ENCODE measurements at places on chromosomes 12 and 14.

GRCh38 chr14:104504172-104504735 is 75.3 kb upstream of the C14orf180 start:
- DNase-seq = no peak

- peak; percentile 34 for DNase-seq
Measured at GRCh38 chr14:64879635-64880220, at the start of gene SPTB. Gene SPTB, minus strand, starts transcription at chr14:64879907. Its CDS starts 56,813 bp downstream, at chr14:64823094.

- no peak for DNase-seq
Measured at GRCh38 chr14:75933712-75934296, 48.0 kb downstream of the TGFB3 start.

DNA sequence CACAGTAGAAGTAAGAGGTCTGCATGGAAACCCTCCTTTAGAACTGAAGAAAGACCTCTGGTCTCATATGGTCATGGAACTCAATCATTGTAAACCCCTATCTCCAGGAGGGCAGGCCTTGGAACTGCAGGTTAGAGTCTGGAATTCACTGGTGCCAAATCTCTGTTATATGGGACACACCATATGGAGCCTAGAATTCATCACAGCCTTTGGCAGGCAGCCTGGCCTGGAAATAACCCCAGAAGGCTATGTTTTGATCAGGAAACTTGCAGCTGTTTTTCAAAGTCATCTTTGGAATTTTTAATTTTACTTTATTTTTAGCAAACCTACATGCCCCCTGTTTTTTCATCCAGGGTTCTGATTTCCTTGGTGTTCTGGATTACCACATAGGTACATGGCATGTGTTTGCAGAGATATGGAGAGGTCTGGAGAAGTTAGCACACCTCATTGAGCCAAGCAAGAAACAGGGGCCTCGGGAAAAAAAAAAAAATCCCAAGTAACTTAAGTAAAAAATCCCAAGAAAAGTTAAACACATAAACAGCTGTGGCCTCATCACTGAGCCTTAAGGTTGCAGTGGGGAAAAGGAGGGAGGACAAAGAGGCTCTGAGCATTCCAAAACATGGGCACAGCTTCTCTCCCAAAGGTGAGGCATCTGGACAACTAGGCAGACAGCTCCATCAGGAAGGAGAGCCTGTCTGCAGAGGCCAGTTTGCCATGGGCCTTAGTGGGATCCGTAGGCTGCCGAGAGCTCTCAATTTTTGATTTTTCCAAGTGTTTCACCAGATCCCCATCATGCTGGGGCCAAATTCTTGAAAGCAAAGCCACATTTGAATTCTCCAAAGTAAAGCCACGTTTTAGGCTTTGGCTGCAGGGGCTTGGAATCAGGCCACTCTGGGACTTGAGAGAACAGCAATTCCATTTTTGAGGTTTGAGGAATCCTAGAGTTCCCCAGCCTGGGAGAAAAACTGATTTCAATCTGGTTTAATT is 339.6 kb upstream of the TBX3 start:
- no peak for DNase-seq

DNA sequence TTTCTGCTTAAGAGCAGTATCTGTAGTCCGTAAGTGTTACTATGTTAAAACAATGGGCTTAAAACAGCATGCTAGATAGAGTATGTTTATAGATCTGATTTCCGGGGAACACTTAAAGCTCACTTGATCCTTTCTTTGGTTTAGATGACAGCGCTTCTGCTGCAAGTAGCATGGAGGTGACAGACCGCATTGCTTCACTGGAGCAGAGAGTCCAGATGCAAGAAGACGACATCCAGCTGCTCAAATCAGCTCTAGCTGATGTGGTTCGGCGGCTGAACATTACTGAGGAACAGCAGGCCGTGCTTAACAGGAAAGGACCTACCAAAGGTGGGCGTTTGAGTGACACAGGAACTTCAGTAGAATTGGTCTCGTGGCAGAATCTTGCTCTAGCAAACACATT is 57.5 kb downstream of the EML1 start:
- DNase-seq = no peak

DNA sequence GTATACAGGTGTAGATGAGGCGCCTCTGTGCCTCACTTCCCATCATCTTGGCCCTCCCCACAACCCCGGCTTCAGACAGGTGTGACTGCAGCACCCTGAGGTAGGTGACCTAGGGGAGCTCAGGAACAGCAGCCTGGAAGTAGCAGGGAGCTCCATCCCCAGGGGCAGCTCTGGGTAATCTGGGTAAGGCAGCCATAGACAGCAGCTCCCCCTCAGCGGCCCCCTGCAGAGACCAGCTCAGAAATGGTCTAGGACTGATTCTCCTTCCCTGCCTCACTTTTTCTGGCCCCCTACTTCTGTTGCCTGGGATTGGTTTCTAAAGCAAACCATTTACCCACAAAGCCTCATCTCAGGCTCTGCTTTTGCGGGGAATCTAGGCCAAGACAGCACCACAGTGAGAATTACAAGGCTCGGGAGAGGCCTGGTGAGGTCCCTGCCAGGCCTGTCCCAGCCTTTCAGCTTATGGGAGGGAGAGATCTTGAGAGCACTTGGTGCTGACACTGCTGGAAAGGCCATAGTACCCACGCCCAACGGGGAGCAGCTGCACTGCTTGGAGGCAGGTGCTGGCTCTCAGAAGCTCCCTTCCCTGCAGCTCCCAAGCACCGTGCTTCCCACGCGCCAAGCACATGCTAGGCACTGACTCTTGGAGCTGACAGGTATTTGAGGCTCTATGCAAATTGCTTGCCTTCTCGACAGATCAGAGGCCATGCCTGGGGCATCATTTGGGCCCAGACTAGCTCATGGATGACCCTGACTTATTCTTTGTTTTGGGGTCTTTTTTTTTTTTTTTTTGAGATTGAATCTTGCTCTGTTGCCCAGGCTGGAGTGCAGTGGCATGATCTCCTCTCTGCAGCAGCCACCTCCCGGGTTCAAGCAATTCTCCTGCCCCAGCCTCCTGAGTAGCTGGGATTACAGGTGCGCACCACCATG is 45.1 kb upstream of the TRAF3 start:
- DNase-seq = no peak

DNA sequence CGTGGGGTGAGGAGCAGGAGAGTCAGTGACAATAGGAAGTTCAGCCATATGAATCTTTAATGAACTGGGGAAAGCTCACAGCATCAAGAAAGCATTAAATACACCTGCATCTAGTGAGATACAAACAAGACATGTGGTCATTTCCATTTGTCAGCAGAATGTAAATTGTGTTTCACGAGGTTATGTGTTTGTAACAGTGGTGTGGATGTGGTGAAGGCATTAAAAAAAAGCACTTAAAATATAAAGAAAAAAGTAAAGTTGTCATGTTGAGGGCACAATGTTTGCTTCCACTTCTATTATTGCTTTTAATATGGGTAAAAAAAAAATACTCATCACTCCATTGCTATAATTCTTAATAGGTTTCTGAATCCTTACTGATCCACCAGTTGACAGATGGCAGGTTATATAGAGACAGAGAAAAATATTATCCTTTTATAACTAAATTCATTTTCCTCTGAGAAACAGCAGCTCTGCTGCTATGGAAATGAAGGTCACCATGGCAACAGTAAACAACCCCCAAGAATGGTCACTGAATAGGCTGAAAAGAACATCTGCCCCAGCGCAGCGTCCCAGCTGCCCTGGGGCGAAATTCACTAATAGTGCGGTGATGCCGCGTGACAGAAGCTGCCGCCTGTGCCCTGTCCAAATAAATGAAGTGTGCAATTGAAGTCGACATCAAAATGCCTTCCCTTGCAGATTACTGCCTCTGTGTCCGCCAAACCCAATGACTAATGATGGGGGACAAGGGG is 226.1 kb downstream of the FOXN3 start:
- no peak for DNase-seq

- DNase-seq = no peak
Measured at GRCh38 chr12:101327546-101327945, 47.6 kb downstream of the UTP20 start.

DNA sequence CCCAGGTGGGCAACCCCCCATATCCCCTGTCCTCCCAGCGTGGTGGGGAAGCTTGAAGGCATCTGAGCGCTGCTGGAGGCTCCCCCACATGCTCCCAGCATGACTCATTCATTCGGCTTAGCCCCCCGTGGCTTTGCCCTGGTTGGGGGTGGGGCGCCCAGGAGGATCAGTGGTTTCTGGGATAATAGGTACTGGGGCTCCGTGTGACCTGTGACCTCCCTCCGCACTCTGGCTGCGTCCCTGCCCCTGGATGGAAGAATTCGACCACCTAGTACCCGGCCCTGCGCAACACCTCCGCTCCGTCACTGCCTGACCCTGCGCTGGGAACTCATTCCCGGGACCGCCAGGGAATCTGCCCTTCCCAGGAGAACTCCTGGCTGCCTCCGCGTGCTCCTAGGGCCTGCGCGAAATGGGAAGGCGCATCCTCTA is 120.1 kb downstream of the AACS start:
- DNase-seq = no peak

GRCh38 chr14:93329965-93330608 is 2.7 kb downstream of the BTBD7 start:
- DNase-seq = no peak

GRCh38 chr12:11666131-11667050 is 16.9 kb downstream of the ETV6 start:
- no peak for DNase-seq

GRCh38 chr12:122830517-122831214 is 4.6 kb upstream of the HIP1R start:
- DNase-seq = no peak

DNA sequence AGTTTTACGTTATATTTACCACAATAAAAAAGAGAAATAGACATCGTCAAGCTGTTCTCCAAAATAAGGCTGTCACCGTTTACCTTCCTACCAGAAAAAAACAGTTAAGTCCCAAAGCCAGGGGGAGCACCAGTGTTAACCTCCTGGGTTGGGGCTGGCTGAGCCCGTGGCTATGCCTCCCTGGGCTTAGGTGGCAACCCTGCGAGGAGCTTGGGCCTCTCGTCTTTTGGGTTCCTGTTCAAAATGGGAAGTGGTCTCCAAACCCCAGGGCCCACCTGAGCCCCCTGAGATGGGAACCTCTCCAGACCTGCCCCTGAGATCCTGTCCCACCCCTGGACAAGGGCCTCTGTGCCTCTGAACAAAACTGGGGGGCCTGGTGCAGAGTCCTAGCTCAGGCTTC is 22.9 kb downstream of the PACS2 start:
- DNase-seq = no peak

DNA sequence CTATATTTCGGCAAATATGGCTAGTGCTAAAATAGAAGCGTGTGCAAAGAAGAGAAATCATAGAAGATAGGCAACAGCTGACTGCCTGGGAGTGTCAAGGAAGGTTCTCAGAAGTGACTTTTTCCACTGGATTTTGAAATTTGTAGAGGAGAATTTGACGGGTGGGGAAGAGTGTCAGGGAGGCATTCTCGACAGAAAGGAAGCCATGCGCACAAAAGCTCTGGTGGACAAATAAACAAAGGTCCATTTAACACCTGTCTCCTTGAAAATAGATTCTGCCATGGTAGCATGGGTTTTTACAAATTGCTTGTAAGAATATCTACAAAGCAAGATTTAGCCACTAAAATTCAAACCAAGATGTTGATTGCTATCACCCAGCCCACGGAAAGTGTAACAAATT is 1081.5 kb downstream of the GALC start:
- no peak for DNase-seq

DNA sequence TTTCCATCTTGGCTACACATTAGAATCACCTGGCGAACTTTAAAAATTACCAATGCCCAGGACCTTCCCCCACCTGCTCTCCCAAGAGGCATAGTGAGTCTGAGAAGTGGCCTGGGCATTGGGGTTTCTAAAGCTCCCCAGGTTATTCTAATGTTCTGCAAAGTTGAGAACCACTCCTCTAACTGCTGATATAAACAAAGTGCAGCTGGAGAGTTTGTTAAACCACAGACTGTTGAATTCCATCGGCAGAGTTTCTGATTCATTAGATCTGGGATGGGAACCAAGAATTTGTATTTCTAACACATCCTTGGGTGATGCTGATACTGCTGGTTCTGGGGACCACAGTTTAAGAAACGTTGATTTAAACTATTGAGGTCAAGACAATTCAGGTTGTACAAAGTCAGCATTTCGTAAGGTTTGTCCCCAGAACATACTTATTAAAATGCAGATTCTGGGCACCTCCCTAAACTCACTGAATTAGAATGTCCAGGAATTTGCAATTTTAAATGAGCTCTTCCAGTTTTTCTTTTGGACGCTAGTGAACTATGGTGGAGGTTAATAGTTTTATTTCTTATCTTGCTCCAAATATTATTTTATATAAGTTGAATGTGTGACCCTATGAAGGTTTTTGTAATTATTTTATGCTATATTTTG is 309.1 kb downstream of the NRXN3 start:
- no peak for DNase-seq

- DNase-seq = no peak
Measured at GRCh38 chr12:69068448-69068847, 135.5 kb upstream of the CPM start.

DNA sequence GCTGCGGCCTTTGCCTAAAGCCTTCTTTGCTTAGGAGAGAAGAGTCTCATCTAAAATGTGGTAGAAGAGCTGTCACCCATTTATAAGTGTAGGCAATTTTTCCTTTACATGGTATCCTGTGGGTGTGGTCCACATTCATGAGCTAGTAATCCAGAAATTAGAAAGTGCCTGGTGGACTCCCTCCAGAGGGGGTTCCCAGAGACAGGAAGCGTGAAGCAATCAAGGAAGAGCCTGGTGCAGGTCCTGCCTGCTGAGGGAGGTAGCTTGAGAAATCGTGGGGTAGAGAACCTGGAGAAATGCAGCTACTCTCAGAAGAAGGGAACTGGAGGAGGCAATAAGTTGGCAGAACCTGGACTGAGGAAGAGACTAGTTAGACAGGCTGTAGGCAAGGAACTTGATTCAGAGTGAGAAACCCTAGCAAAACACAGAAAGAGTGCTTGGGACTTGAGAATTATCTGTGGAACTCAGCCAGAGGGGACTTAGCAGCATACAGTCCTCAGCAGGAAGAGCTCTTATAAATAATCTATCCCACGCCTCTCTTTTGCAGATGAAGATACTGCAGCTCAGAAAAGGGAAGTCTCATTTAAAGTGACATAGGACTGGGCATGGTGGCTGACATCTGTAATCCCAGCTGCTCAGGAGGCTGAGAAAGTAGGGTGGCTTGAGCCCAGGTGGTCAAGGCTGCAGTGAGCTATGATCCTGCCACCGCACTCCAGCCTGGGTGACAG is 182.4 kb upstream of the CCND2 start:
- DNase-seq = no peak

DNA sequence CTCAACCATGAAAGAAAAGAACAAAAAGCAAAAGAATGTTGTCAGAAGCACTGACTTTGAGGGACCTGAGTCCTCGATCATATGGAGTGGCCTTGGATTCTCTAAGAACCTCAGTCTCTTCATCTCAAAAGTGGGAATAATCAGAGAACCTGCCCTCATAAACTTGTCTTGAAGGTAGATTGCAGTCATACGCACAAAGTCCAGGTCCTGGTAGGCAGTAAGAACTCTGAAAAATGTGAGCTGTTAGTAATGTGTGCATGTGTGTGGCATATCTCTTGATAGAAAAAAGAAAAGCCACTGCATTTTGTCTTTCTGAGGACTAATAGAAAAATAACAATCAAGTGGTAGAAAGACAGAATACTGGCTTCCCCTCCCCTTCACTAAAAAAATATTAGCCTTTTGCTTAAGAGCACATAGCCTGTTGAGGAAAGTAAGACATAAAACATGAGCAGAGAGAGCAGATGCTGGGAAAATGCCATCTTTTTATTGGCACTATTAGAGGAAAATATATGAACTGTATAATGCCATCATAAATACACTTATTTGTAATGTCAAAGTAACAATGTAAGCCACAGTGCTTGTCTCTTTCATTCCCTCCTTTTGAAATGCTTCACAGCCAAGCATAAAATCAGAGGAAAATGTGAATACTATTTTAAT is 205.1 kb upstream of the TBX3 start:
- DNase-seq = no peak

GRCh38 chr14:88879022-88879421 is 54.6 kb downstream of the TTC8 start:
- DNase-seq = no peak
